ENCODE measurements at places on chromosomes 13 and 19.

GRCh38 chr19:33677745-33678426, 56.1 kb downstream of the CHST8 start:
- no peak for DNase-seq

DNA sequence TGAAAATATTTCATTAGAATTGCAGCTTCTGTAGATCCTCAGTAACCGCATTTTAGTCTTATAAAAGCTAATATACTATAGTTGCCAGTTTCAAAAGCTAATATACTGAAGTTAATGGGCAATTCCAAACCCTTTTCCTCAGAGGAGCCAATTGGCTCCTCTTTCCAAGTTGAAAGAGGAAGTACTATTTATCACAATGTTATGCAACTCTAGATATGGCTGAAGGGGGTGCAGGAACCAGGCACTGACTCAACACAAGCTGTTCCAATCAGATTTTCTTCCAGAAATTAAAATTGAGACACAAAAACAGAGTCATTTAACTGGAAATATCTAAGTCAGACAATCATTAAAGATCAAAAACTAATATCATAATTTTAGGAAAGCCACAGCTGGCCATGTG, 258.9 kb downstream of the PCDH20 start:
- no peak for DNase-seq

DNA sequence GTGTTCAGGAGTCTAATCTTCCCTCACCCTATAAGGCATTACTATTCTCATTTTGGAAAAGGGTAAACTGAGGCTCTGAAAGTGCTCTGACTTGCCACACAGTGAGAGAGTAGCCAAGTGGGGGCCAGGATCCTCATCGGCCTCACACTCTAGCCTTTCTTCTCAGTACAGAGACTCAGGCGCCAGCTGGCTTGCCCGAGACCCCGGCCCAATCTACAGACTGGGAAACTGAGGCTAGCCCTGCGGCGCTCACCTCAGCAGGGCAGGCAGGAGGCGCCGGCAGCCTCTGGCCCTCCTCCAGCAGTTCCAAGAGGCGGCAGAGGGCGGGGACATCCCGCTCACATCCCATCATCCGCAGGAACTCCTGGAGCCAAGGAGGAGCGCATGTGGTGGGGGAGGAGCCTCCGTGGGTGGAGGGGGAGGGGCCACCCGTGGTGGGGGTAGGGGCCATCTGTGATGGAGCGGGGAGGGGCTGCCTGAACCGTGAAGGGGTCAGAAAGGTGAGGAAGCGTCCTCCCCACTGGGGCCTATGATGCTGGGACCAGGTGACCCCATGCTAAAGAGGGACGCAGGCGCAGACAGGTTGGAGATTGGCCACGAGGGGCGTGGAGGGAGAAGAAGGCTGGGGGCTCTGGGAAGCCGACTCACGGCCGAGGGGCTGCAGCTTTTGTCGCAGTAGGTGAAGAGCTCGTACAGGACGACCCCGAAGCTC, 8.7 kb upstream of the INSL3 start:
- DNase-seq, result peak; percentile 40

DNA sequence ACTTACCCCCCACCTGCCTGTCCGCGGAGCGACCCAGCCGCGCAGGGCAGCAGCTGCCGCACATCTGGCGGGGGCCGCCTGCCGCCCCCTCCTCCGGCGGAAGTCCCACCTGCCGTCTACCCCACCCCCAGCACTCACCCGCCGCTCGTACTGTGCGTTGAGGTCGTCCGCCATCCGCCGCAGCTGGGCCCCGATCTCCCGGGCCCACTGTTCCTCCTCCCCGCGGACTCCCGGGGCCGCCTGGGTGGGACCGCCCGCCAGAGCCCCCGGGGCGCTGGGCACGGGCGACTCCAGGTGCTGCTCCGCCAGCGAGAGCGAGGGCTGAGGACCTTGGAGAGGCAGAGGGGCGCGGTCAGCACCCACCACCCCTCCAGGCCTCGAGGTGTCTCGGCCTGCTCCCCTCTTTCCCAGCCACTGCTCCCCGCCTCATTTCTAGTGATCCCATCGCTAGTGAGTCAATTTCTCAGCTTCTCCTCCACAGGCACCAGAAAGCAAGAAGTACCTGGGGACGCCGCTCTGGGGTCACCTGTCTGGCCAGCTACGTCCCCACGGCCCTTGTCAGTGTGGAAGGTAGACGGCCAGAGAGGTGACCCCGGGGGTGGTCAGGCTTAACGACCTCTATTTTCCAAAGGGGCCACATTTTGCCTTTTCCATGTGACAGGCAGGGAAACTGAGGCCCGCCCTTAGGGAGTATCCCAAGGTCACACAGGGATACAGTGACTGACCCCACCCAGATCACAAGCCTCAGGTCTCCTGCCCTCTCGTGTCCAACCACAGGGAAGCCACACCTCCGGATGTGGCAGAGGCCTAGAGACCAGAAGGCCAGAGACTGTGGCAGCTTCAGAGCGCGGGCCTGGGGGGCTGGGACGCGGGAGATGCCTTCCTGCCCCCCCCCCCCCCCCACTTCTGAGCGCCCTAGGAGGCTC, 4.3 kb downstream of the BBC3 start:
- DNase-seq, result peak; percentile 82

DNA sequence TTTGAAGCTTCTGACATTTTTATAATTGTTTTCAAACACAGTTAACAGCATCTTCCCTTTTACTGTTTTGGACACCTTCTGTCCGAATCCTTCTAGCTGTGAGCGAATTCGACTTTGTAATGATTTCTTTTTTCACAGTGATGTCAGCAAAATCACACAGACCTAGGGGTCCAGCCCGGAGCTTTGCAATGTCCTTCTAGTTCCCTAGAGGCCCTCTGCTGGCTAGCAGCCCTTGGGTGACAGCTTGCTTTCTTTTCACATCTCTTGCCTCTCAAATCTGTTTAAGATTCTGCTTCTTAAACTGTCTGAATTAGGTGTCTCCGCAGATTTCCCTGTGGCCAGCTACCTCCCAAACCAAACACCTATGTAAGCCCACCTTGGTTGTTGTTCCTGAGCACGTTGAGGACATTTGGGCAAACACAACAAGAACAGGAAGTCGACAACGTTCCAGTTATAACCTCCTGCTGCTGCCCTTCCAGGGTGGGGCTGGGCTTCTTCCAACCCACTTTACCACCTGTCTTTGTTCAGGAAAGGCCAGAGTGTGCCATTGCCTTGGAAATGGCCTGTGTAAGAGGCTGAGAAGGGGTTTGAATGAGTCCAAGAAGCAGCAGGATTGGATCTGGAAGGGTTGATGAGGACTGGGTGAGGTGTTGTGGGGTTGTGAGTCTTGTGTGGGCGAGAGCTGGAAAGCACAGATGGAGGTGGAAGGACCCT, 123.1 kb downstream of the ATP8A2 start:
- DNase-seq, result no peak

DNA sequence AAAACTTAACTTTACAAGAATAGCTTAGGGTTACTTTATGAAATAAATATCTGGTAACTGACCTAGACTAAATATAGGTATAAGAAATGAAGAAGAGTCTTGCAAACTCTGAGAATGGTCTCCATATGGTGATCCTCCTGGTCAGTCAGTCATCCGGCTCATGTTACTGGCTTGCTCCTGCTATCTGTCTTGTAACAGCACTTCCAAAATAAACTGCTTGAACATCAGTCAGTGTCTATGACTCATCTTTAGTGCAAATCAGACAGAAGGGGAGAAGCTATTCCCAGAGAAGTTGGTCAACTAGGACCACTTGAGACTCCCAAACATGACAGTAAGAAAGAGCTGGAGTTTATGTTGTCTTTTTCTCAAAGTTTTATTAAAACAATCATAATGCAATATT, 1550.9 kb downstream of the PCDH9 start:
- DNase-seq, result peak; percentile 5

- DNase-seq, result no peak
Measured at GRCh38 chr19:13929340-13929739, 8.9 kb downstream of the PODNL1 start.

DNA sequence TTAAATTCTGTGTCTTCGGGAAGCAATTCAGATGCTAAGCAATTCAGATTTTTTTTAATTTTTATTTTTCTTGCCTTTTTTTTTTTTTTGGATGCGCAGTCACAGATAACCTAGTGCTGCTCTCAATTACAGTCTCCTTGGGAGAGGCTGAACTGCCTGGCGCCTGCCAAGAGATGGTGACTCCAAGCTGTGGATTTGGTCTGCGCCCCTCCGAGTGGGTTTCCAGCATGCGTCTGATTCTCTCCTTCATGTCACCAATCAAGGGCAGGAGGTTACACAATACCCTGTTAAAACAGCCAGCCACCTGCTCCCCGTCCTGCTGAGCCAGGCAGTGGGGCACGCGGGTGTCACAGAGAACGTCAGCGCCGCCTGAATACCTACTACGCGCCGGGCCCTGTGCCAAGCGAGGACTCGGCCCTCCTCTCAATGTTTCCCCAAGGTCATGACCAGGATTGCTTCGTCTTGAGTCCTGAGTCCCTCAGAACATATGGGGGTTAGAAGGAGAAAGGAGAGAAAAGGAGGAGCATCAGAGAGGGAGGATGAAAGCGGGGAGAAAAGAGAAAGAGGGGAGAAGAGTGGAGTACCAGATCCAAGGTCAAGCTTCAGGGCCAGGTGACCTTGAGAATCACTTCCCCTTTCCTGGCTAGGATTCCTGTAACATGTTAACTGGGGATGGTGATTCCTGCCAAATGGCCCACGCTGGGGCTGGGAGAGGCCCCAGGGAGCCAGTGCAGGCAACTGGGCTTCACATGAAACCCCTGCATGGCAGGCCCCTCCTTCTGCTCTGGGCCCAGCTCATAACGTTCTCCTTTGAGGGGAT, 213.6 kb downstream of the URI1 start:
- no peak for DNase-seq

- DNase-seq, result peak; percentile 94
Measured at GRCh38 chr19:10105509-10106099, 558 bp upstream of the PPAN start.

- DNase-seq, result no peak
Measured at GRCh38 chr13:67299751-67300150, 69.6 kb upstream of the PCDH9 start.

DNA sequence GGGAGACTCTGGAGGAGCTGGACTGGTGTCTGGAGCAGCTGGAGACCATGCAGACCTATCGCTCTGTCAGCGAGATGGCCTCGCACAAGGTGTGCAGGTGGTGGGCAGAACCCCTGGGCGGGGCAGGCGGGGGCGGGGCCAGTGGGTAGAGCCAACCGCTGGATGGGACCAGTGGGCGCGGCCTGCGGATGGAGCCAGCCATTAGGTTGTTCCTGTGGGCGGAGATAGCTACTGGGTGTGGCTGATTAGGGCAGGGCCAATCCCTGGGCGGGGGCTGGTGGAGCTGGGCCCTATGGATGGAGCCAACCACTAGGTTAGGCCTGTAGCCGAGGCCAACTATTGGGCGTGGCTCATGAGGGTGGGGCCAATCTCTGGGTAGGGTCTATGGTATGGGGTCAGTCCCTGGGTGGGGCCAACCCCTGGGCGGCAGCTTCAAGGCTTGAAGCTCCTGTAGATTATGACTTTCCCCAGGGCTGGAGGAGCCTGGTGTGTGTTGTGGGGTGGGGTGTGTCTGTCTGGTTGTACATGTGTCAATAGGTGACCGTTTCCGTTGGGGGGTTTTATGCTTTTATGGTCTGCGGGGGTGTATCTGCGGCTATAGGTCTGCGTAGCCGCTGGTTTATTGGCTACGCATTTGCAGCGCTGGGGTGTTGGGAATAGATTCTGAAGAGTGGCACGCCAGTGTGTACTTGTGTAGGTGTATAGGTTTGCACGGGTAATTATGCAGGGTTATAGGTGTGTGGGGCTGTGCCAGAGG, 30.7 kb downstream of the PDE4A start:
- DNase-seq, result no peak

DNA sequence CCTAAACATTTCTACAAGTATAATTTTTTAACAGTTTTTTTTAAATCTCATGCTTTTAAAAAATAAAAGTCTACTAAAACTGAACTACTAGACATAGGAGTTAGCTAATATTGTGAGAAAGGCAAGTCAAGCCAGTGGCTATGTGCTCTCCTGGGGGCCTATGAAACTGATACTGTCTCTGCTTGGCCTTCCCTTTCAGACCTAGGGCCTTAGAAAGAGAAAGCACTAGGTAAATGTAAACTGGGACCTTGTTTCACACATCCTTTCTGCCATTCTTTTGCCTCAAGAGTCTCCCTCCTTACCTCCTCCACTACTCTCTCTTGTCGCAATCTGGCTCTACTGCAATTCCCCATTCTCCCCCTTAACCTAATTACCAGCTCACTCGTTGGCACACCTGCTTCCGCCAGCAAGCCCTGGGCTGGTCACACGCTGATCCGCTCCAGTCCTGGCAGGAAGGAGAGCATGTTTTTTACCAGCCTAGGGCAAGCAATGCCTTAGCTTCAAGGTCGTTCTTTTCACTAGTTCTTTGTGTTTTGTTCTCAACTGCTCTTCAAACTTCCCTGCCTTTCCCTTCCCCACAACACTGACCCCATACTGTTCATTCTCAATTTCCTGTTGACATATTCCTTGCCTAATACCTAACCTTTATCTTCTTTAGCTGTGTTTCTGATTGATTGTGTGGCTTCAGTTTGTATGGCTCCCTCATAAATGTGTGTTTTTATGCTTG, 23.1 kb downstream of the TBC1D4 start:
- DNase-seq, result no peak

DNA sequence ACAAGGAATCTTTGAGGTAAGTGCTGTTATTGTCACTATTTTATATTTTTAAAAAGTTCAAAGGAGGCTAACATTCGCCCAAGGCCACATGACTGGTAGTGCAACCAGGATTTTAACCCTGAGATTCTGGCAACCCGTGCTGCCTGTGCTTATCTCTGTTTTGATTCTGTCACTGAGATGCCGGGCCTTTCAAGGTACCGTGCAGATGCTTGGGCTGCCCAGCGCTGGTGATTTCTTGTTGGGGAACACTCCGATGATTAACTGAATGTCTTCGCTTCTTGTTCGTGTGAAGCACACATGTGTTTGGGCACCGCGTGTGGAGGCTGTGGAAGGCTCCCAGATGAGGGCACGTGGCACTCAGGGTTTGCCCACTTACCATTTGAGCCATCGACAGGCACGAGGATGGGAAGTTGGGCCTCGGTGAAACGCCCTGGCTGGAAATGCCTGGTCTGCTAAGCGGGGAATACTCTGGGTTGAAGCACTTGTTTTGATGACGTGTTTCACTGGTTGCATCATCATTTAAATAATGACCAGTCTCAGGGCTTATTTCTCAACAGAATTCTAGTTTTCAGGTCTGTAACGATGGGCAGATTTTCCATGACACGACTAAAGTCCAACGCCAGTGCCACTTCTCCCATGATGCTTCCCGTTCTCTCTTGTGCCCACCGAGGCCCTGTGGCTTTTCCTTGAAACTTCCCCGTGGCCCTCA, 392.7 kb downstream of the FGF9 start:
- no peak for DNase-seq

- DNase-seq, result no peak
Measured at GRCh38 chr13:24503379-24503696, 9.2 kb downstream of the PARP4 start.

- DNase-seq, result no peak
Measured at GRCh38 chr19:38190793-38191192, 33.2 kb downstream of the DPF1 start.

DNA sequence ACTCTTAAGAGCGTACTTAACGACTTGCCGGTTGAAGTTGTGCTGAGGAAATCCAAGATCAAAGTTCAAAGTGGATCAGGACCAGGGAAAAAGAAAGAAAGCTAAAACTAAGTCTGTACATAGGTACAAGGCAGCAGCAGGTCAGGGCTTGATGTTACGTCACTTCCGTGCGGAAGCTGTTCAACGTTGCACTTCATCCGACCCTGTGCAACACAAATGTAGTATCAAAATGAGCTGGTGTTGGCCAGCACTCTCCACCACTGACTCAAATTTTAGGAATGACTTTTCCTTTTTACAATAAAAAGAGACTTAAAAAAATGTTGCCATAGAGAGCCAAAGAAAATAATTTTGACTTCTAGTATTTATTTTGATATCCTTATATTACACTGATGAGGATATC, 1315.4 kb downstream of the EFNB2 start:
- peak; percentile 27 for DNase-seq

GRCh38 chr19:53195265-53195903, 2.2 kb upstream of the ZNF665 start:
- DNase-seq, result peak; percentile 92

Data from muscle of leg (tissue), 16 donors.